ENCODE measurements at places on chromosomes 2 and 18.

DNA sequence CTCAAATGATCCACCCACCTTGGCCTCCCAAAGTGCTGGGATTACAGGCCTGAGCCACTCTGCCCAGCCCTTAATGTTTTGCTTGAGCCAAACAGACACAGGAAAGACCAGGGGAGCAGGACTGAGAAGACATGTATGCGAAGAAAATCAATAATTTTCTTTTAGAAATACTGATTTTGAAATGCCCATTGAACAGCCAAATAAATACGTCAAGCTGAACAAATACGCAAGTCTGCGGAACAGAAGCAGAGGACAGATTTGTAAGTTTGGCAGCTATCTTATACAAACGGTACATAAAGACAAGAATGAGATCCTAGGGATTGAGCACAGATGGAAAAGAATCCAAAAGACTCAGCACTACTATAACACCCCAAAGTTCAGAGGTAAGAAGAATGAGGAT is 20.8 kb downstream of the SF3B1 start:
- no peak for DNase-seq

DNA sequence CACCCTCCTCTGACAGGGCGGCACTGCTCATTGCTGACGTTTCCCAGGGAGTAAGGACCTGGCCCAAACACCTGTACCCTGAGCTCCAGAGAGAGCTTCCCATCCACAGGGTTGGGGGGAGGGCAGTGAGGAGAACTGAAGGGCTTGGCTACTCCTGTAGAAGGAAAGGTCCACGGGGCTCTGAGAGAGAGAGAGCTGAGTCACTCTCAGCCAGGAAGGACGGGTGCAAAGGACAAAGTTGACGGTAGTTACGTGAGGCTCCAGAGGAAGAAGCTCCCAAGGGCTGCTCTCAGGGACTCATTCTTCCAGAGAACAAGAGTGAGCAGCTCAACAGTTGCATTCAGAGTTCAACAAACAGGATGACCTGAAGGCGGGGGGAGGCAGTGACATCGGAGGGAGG is 852.5 kb downstream of the GALR1 start:
- DNase-seq = no peak

GRCh38 chr18:45621061-45621511 is 5.8 kb downstream of the SLC14A2 start:
- DNase-seq = peak; percentile 57

DNA sequence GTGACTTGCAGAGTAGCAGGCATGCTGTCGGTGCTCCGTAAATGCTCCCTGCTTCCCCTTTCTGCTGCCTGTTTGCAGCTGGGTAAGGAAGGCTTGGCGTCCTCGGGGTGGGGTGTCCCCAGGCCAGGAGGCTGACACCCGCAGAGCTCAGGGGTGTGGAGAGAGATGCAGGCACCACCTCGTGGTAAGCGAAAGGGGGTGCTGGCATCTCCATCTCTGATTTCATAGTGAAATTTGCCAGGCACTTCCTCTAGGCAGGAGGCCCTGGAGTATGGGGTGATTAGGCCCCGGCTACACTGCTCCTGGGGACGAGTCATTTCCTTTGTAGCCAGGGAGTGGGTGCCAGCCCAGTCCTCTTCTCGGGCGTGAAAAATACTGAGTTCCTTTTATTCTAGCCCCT is 160.4 kb downstream of the KLHL29 start:
- peak; percentile 43 for DNase-seq

- no peak for DNase-seq
Measured at GRCh38 chr18:23378302-23378686, 74.8 kb upstream of the RIOK3 start.

DNA sequence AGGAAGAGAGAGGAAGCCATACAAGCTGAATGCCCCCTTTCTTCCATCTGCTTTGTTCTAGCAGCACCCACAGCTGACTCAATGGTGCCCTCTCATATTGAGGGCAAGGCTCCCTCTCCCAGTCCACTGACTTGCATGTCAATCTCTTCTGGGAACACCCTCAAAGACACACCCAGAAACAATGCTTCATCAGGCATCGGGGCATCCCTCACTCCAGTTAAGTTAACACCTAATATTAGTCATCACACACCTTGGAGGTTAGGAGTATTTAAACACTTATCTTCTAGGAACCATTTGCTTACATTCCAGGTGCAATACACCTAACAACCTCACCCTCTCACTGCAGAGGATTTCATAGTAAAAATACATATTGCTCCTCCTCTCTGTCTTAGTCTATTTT is 993.5 kb upstream of the DDX18 start:
- DNase-seq = no peak

DNA sequence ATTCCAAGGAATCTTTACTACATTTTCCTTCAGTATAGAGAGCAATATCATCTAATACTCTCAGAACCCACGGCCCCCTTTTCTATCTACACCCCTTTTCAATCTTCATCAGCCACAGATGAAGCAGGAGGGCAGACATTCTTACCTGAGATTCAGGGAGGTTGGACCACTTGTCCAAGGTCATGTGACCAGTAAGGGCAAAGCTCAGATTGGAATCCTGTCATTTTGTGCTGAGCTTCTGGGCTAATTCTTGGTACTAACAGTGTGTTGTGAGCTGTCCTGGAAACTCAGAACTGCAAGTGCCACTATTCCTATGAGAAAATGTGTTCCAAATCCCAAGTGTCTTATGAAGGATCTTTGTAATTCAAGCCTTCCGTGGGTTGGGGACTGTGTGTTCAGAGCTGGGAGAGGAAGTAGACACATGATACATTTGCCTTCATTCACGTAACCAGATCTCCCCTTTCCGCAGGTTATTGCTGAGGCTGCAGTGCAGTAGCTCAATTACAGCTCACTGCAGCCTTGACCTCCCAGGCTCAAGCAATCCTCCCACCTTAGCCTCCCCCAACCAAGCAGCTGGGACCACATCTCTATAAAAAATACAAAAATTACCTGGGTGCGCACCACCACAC is 3.3 kb downstream of the CHRNA1 start:
- no peak for DNase-seq

DNA sequence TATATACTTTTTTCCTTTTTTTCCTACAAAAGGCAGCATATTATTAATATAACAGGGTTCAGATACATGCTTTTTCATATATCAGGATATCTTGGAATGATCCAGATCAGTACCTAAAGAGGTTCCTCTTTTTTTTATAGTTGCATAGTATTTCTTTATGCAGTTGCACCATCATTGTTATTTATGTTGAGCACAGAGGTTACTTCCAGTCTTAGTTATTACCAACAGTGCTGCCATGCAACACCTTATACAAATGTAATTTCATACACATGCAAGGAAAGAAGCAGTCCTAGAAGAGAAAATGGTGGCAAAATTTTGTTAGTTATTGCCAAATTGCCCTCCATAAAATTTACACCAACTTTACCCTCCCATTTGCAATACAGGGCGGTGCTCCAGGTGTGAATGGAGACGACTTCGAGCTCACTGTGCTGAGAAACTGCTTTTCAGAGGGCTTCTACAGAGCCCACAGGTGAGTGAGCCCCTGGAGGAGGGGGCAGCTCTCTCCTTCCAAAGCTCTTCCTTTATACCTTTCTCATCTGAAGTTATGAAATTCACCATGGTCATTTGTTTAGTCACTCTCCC is 30.0 kb upstream of the KCMF1 start:
- peak; percentile 56 for DNase-seq

DNA sequence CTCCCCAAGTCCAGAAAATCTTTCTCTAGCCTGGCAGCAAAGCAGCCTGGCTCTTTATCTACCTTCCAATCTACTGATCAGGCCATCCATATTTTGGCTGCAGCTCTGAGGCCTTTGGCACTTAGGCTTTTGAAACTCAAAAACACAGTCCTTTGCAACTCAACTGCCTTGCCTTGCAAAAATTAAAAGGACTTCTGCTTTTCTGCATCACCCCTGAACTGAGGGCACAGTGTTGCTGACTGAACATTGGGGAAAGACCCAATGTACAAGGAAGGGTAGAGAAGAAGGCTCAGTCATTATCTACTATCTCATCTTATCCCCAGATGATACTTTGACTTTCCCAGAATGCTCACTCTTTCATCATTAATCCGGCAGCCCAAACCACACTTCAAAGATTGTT is 625.5 kb downstream of the ARHGAP15 start:
- peak; percentile 9 for DNase-seq

GRCh38 chr2:189702071-189702470 is 27.6 kb downstream of the ANKAR start:
- peak; percentile 27 for DNase-seq

DNA sequence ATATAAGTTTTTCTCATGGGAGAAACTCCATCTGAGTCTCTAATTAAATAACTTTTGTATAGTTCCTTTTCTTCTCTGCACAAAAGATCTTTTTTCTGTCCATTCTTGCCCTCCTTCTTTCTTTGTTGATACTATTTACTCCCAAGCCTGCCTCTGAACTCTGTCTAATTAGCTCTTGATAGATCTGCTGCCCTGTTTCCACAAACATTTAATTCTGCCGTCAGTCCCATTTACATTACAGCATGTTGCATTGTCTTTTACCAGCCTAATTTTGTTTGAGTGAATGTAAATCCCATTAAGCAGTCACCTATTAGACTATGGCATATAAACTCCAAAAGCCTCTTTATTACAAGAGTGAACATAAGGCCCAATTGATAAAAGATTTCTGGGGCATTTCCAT is 254.4 kb downstream of the ERBB4 start:
- DNase-seq = no peak

- DNase-seq = peak; percentile 41
Measured at GRCh38 chr18:22827216-22827615, 105.9 kb upstream of the RBBP8 start.

- no peak for DNase-seq
Measured at GRCh38 chr2:64328756-64329155, 125.2 kb upstream of the LGALSL start.

- no peak for DNase-seq
Measured at GRCh38 chr2:196899976-196900375, 26.5 kb downstream of the PGAP1 start.

- no peak for DNase-seq
Measured at GRCh38 chr18:41170346-41170745, 784.7 kb upstream of the PIK3C3 start.

DNA sequence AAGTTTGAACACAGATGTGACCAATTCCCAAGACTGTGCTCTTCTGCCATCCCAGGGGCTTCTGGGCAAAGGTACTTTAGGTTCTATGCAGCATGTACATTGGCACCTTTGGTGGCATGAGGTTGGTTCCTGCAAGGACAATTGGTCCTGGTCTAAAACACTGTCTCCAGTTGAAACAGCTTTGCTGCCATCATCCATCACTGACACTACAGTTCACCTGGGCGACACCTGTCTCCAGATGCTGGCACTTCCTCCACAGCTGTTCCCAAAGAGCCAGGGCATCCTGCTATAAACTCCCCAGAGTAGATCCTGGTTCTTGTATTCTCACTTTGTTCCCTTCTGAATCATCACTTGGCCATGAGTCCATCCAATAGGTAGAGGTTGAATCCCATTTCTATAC is 60.6 kb downstream of the FHOD3 start:
- DNase-seq = no peak

- DNase-seq = no peak
Measured at GRCh38 chr2:233098618-233099017, 38.5 kb downstream of the INPP5D start.

GRCh38 chr2:218547978-218548377 is 20.2 kb downstream of the USP37 start:
- DNase-seq = no peak

DNA sequence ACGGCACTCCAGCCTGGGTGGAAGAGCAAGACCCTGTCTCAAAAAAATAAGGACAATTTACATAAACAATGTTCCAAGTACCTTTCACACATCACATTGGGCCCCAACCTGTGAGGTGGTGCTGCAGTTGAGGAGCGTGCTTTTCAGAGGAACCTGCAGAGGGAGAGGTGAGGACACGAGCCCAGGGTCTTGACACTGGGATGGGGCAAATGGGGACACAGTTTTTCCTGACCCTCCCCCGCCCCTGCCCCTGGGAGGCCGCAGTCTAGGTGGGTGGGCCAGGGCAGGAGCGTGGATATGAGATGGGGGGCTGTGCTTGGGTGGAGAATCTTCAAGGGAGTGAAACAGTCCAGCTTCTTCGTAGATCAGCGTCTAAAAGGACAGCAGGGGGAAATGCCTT is 112.9 kb downstream of the SEPTIN10 start:
- no peak for DNase-seq

DNA sequence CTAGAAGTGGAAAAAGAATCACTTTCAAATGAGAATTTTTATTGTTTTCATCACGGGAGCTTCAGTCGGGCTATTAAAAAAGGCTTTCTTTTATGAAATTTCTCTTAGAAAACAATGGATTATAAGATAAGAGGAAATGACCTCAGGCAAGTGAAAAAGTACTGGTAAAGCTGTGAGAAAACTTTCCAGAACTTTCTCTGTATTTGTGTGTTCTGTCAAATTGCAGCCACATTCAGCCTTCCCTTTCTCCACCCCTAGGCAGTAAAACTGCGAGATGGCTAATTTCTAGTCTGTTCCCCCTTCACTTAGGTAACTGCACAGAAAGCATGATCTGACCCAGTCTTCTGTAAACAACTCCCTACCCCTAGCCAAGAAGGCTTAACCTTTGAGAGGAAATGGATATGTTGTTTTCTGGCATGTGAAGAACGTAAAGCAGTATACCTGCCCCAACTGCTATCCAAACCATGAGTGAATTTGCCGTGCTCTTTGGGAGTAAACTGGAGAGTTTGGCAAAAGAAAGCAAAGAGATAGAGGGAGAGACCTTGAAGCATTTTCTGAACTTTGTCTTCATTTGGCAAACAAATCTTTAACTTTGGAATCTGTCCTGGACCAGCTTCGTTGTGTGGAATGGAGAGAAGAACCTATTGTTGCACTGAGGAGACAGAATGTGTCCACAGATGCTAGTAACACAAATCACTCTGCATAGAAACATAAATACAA is 105.4 kb downstream of the ETAA1 start:
- no peak for DNase-seq

- no peak for DNase-seq
Measured at GRCh38 chr2:155060896-155061295, 362.4 kb downstream of the KCNJ3 start.

- no peak for DNase-seq
Measured at GRCh38 chr2:146890491-146890890, 954.3 kb upstream of the ACVR2A start.

DNA sequence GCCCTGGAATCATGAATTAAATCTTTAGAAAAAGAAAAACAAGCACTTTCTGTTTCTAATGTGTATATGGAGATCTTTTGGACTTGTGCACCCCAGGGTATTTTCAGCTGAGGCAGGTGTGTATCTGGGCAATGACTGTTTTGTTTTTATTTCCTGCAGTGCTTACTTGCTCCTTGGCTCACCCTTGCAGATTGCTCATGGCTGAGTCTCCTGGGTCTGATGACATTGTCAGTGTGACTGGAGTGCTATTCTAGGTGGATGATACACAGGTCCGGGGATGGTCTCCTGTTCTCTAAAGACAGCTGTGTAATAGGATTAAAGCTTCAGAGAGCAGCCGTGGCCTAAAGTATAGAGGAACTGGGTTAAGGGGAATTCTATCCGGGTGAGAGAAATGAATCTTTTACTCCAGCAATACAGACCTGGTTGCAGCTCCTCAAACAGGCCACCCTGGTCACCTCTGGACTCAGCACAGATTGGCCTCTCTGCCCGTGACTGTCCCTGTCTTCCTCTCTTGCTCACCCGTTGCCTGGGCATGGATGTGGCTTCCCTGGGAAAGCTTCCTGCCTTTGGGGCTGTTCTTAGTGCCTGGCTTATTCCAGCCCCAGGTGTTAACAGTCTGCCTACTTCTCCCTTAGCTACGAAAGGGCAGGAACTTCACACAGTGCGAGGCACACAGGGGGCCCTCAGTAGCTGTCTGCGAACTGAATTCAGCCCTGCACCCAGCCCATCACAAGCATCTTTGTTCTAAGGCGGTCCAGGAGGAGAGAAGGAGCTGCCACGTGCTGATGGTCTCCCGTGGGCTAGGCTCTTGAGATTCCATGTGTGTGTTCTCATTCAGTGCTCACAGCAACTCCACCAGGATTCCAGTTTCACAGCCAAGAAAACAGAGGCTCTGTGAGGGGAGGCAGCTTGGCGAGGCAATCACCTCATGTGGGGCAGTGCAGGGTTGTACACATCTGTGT is 84.3 kb downstream of the ACOXL start:
- no peak for DNase-seq

All from NB4 (cell line).